ENCODE measurements at places on chromosomes 12 and 14.

DNA sequence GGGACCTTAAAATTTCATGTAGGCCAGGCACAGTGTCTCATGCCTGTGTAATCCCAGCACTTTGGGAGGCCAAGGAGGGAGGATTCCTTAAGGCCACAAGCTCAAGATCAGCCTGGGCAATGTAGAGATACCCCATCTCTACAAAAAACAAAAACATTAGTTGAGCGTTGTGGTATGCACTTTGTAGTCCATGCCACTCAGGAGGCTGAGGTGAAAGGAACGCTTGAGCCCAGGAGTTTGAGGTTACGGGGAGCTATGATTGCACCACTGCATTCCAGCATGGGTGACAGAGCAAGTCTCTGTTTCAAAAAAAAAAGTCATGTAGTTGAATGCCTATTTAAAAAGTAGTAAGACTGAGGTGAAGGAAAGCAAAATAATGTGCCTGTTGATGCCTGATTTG is 83.5 kb downstream of the TTC6 start:
- DNase-seq: no peak
- no peak overlapping the region for H3K4me3 ChIP-seq
- H3K36me3 ChIP-seq: no peaks in the 10 kb centered on the region

DNA sequence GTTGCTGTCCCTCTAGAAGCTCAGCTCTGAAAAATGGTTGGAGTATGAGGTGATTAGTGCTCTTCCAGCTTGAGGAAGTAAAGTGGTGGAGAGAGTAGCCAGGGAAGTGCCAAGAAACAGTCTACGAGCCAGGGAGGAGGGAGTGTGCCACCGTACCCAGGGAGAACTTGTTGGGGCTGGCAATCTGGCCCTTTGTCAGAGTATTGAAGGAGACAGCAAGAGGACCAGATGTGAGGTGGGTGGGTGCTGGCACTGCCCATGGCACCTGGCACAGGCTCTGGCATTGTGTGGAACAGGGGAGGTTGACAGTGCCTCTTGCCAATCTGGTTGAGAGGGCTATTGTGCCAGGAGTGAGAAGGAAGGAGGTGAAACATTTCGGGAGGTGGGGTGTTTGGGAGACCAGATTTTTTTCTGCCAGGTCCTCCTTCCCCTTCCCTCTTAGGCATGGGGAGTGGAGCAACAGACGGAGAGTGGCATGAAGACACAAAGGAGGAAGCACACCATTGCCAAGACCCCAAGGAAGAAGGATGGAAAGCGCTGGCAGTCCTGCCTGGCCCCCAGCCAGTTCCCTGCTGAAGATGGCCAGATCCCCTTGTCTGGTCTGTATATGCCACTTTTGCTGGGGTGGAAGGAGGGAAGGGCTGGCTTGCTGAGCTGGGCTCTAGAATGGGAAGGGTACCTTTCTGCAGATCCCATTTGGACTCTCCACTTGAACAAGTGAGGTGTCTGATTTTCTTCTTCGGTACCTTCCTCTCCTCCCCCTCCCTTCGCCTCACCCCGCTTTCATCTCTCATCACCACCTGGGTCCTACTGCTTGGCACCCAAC is 37.5 kb downstream of the ZFHX2 start:
- H3K4me3 ChIP-seq: no peak overlapping the region
- no peak for DNase-seq
- H3K27ac ChIP-seq: no peak overlapping the region

DNA sequence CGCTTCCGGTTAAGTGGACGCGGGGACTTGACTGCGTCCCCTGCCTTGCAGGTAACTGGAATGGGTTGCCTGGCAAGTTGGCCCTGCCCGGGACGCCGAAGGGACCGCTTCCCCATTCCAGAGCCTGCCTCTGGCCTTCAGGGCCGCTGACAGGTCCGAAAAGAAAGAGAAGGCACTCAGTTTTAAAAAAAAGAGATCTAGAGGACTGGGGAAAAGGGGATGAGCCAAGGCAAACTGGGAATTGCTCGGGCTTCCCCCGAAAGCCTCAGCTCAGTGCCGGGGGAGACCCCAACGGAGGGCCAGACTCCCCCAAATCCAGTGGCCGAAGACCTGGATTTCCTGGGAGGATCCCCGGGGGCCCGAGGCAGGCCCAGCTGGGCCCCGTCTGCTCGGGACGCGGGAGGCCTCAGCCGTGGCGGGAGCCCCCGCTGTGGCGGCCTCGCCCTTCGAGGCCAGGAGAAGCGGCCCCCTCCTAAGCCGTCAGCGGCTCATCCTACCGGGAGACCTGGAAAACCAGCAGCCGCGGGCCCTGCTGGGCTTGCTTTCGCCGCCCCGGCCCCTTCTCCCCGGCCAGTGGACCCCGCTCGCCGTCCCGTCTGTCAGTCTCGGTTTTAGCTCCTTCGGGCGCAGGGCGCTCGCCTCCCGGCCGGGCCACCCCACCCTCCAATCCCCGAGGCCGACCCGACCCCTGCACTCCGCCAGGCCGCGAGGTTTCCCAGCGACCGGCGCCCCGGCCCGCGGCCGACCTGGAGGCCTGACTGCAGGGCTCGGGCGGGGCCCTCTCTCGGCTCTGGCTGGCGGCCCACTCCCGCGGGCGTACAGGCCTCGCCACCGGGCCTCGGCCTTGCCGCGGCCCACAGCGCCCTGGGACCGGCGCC is 12.5 kb downstream of the OTX2 start:
- H3K27ac ChIP-seq: no peak overlapping the region
- no peaks in the 10 kb centered on the region for H3K27me3 ChIP-seq
- peak; percentile 85 for DNase-seq
- peaks cover 19% of the 10 kb centered on the region for H3K4me1 ChIP-seq
- H3K36me3 ChIP-seq: no peaks in the 10 kb centered on the region

- no peaks in the 10 kb centered on the region for H3K36me3 ChIP-seq
- H3K27ac ChIP-seq: no peak overlapping the region
- no peaks in the 10 kb centered on the region for H3K4me1 ChIP-seq
- no peak for DNase-seq
- no peak overlapping the region for H3K4me3 ChIP-seq
These were observed 30.7 kb downstream of the GRIP1 start for GRCh38 chr12:66648033-66648735.

DNA sequence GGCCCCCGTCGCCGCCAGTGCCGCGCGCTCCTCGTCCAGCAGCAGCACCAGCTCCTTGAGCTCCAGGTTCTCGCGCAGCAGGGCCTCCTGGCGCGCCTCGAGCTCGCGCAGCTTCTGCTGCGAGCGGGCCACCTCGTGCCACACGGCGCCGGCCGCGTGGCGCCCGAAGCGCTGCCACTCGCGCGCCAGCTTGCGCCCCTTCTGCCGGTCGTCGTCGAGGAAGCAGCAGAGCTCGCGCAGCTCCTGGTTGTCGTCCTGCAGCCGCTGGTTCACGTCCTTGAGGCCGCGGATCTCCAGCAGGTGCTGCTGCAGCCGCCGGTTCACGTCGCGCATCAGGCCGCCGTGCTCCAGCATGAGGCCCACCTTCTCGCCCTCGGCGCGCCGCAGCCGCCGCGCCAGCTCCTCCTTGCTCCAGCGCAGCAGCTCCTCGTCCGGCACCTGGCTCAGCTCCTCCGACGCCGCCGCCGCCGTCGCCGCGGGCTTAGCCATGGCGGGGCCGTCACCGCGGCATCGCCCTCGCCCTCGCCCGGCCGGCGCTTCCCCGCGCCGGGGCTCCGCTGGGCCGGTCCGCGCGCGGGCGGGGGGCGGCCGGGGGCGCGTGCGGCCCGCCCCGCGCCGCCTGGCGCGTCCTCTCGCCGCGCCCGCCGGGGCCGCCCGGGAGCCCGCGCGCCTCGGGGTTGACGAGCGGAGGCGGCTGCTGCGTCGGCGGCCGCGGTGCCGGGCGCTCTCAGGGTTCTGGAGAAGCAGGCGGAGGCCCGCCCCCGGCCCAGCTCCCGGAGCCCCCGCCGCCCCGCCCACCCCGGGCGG is at the start of gene CCDC85C:
CCDC85C (minus strand) TSS at position 737 of the 807 bp plus-strand sequence; CDS start at position 489, 248 bp downstream.
- peak; percentile 92 for DNase-seq
- peak within 1 kb of the TSS; percentile 91 for H3K27ac ChIP-seq
- H3K27me3 ChIP-seq: no peaks in the 10 kb centered on the region
- H3K36me3 ChIP-seq: no peaks in the 10 kb centered on the region

GRCh38 chr12:388541-389141 is 479 bp downstream of the KDM5A start:
- peaks cover 40% of the 10 kb centered on the region for H3K4me1 ChIP-seq
- peak overlapping the region; percentile 97 for H3K27ac ChIP-seq
- DNase-seq: no peak
- peaks cover 7% of the 10 kb centered on the region for H3K36me3 ChIP-seq
- peak overlapping the region; percentile 74 for H3K4me3 ChIP-seq
- H3K27me3 ChIP-seq: no peaks in the 10 kb centered on the region

GRCh38 chr12:120668868-120669840 is 17.8 kb upstream of the MLEC start:
- no peak overlapping the region for H3K4me3 ChIP-seq
- H3K27ac ChIP-seq: no peak overlapping the region
- no peak for DNase-seq
- H3K4me1 ChIP-seq: no peaks in the 10 kb centered on the region
- no peaks in the 10 kb centered on the region for H3K36me3 ChIP-seq

GRCh38 chr14:57408037-57408436 is 17.7 kb downstream of the NAA30 start:
- no peak overlapping the region for H3K27ac ChIP-seq
- H3K27me3 ChIP-seq: no peaks in the 10 kb centered on the region
- DNase-seq: no peak
- H3K36me3 ChIP-seq: no peaks in the 10 kb centered on the region

- no peak overlapping the region for H3K27ac ChIP-seq
- no peaks in the 10 kb centered on the region for H3K27me3 ChIP-seq
- H3K4me1 ChIP-seq: no peaks in the 10 kb centered on the region
- no peaks in the 10 kb centered on the region for H3K36me3 ChIP-seq
- DNase-seq: peak; percentile 42
These were observed 77.3 kb downstream of the NOS1 start for GRCh38 chr12:117284140-117284539.

DNA sequence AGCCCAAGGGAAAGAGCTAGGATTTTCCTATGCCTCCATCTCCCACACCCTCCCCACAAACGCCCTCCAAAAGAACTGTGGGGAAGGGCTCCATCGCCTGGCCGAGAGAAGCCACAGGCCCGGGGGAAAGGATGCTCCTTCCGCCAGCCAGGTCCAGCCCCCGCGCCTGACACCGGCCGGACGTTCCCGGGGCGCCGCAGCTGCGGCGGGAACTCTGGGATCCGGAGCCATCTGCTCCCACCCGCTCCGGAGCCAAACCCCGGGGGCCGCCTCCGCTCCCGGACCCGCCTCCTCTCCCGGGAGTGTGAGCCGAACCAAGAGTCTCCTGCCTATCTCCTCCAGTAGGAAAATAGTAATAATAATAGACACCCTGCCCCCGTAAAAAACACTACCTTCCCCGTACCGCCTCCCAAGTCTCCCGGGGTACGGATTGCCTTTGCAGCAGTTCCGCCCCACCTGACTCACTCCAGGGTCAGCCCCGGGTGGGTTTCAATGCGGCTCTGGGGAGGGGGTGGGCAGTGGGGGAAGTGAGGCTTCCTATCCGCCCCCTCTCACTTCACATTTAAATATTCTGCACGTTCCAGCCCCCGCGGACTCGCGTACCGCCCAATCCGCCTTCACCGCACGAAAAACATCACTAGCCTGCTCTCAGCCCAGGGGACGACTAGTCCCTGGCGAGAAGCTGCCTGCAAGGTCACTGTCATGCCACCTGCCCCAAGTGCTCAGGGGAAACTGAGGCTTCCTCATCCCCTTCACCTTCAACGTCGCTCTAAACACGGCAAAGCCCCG is 2.4 kb downstream of the AGAP2 start:
- DNase-seq: peak; percentile 85
- H3K4me1 ChIP-seq: peaks cover 37% of the 10 kb centered on the region
- H3K27ac ChIP-seq: no peak overlapping the region
- no peak overlapping the region for H3K4me3 ChIP-seq

GRCh38 chr14:25094171-25094907 is 44.4 kb upstream of the STXBP6 start:
- no peaks in the 10 kb centered on the region for H3K36me3 ChIP-seq
- no peaks in the 10 kb centered on the region for H3K27me3 ChIP-seq
- no peak overlapping the region for H3K4me3 ChIP-seq
- H3K27ac ChIP-seq: no peak overlapping the region

DNA sequence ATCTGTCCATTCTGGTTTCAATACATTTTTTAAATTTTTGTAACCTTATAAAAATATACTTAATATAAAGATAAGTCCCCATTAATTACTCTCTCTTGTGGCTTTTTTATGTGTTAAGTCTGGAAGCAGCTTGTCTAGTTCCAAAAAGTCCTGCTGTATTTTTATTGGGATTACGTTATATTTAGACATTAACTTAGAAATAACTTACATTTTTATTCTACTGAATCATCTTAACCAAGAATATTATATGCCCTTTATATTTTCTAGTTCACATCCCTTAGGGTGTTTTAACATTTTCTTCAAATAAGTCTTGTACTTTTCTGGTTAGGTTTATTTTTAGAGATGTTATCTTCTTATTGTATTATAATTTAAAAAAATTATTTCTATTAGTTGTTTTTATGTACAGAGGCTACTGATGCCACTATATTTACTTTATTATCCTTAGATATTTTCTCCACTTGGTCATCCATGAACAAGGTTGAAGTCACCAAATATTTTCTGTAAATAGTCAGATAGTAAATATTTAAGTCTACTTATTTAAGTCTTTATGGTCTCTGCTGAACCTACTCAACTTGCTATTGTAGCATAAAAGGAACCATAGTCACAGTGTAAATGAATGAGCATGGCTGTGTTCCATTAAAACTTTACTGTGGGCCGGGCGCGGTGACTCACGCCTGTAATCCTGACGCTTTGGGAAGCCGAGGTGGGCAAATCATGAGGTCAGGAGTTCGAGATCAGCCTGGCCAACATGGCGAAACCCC is 132.4 kb upstream of the NEDD1 start:
- no peak for DNase-seq
- H3K27ac ChIP-seq: no peak overlapping the region
- H3K36me3 ChIP-seq: no peaks in the 10 kb centered on the region

GRCh38 chr14:87457720-87458119 is 535.3 kb downstream of the GALC start:
- H3K27ac ChIP-seq: no peak overlapping the region
- no peaks in the 10 kb centered on the region for H3K27me3 ChIP-seq
- DNase-seq: no peak
- no peak overlapping the region for H3K4me3 ChIP-seq
- H3K36me3 ChIP-seq: no peaks in the 10 kb centered on the region

GRCh38 chr12:51689983-51690382 is 99.0 kb downstream of the SCN8A start:
- no peak for DNase-seq
- H3K4me3 ChIP-seq: no peak overlapping the region
- no peaks in the 10 kb centered on the region for H3K36me3 ChIP-seq
- no peak overlapping the region for H3K27ac ChIP-seq
- no peaks in the 10 kb centered on the region for H3K27me3 ChIP-seq

GRCh38 chr14:49677643-49678042 is 10.4 kb downstream of the POLE2 start:
- H3K4me1 ChIP-seq: no peaks in the 10 kb centered on the region
- H3K4me3 ChIP-seq: no peak overlapping the region
- no peaks in the 10 kb centered on the region for H3K27me3 ChIP-seq
- H3K27ac ChIP-seq: no peak overlapping the region
- DNase-seq: no peak
- no peaks in the 10 kb centered on the region for H3K36me3 ChIP-seq

GRCh38 chr12:12483438-12483837 is 79.2 kb downstream of the DUSP16 start:
- no peaks in the 10 kb centered on the region for H3K27me3 ChIP-seq
- peak overlapping the region; percentile 61 for H3K27ac ChIP-seq
- H3K4me1 ChIP-seq: no peaks in the 10 kb centered on the region
- H3K4me3 ChIP-seq: no peak overlapping the region

- H3K4me3 ChIP-seq: no peak overlapping the region
- H3K27me3 ChIP-seq: no peaks in the 10 kb centered on the region
- no peak overlapping the region for H3K27ac ChIP-seq
- H3K36me3 ChIP-seq: no peaks in the 10 kb centered on the region
These were observed 541.8 kb upstream of the FBXO33 start for GRCh38 chr14:39974036-39974435.
